ENCODE measurements at places on chromosomes 12 and 14.

- H3K4me1 ChIP-seq, result no peaks in the 10 kb centered on the region
- no peaks in the 10 kb centered on the region for H3K27me3 ChIP-seq
- H3K27ac ChIP-seq, result no peak overlapping the region
- no peaks in the 10 kb centered on the region for H3K36me3 ChIP-seq
These were observed 178.2 kb downstream of the RASSF9 start for GRCh38 chr12:85657836-85658630.

DNA sequence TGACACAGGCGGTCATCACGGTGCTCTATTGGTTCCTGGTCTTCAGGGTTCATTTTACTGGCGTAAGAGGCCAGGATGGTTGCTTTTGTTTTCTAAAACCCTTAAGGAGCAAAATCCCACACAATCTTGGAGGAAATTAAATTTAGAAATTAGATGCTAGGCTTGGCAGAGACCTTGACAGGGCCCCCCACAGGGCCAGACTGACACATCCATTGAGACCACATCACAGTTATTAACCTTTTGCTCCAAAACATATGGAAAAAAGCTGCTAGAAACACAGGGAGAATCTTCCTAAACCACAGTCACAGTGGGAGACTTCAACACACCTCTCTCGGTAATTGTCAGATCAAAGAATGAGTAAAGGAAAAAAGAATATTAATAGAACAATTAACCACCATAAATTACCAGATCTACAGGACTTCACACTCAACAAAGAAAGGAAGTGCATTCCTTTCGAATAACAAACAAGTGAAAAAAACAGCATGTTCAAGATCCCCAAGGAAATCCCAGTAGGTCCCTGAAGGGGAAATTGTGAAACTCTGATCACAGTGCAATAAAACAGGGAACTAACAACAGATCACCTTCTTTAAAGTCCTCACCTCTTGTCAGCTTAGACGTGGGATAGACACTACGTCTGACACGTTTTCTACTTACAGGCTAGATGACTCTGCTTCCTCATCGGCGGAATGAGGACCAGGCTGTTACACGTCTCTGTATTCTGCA lies 40.2 kb upstream of the TMEM179 start:
- H3K36me3 ChIP-seq, result no peaks in the 10 kb centered on the region
- no peak for DNase-seq
- H3K27ac ChIP-seq, result no peak overlapping the region
- no peaks in the 10 kb centered on the region for H3K4me1 ChIP-seq
- H3K4me3 ChIP-seq, result no peak overlapping the region

DNA sequence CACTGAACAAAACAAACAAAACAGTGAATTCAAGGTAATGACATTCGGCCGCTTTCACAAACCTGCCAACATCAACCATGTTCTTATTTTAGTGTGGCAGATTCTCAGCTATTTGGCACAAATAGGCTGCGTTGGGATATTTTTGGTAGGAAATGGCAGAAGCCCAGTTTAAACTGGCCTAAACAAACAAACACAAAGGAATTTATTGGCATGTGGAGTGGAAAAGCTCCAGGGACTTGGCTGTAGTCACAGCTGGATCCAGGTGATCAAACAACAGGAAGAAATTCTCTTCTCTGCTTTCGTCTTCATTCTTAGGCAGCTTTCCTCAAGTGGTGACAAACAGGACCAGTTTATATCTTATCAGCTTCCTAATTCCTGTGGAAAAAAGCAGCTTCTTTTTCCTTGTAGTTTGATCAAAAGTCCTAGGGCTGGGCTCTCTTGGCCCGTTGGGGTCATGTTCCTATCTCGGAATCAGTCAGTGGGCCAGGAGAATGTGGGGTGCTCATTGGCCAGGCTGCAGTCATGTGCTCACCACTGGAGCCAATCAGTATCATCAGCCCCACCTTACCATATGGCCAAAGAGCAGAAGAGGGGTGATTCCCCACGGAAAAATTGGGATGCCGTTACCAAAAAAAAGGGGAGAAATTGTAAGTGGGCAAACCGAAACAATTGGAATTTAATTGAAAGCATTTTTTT lies 22.6 kb downstream of the C12orf75 start:
- H3K27ac ChIP-seq, result peak overlapping the region; percentile 74
- DNase-seq, result no peak
- no peaks in the 10 kb centered on the region for H3K27me3 ChIP-seq
- peaks cover 17% of the 10 kb centered on the region for H3K4me1 ChIP-seq

GRCh38 chr12:46857486-46857885 lies 31.7 kb upstream of the SLC38A4 start:
- no peaks in the 10 kb centered on the region for H3K36me3 ChIP-seq
- H3K27ac ChIP-seq, result no peak overlapping the region
- DNase-seq, result no peak
- no peaks in the 10 kb centered on the region for H3K4me1 ChIP-seq
- no peak overlapping the region for H3K4me3 ChIP-seq

DNA sequence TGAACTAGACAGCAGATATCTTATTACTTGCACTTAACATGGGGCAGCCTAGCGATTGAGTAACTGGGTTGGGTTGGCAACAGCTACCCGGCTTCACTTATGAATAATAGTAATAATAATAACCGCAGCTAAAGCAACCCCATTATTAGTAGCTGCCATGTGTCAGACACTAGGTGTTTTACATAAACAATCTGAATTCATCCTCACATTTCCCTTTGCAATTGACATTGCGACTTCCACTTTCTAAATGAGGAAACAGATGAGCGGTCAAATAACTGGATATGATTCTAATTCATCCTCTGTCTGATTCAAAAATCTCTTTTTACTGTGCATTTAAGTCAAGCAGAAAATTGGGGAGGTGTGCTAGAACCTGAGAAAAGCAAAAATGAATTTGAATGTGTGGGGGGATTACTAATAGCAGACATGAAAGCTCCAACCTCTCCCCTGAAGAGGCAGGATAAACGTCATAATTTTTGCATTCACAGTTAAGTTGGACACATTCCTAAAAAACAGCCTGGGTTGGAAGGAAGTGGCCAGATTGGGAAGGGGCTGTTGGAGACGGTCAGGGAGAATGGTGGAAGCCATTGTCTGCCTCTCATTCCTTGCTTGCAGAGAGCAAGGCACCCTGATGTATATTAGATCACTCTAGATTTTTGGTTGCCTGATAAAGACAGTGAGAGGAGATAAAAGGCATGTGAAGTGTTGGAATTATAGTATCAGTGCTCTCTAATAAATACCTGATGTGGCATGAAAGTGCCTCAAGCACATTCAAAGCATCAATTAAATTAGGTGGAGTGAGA lies 13.1 kb downstream of the EMP1 start:
- no peaks in the 10 kb centered on the region for H3K4me1 ChIP-seq
- no peak overlapping the region for H3K27ac ChIP-seq
- no peak for DNase-seq
- H3K27me3 ChIP-seq, result no peaks in the 10 kb centered on the region

DNA sequence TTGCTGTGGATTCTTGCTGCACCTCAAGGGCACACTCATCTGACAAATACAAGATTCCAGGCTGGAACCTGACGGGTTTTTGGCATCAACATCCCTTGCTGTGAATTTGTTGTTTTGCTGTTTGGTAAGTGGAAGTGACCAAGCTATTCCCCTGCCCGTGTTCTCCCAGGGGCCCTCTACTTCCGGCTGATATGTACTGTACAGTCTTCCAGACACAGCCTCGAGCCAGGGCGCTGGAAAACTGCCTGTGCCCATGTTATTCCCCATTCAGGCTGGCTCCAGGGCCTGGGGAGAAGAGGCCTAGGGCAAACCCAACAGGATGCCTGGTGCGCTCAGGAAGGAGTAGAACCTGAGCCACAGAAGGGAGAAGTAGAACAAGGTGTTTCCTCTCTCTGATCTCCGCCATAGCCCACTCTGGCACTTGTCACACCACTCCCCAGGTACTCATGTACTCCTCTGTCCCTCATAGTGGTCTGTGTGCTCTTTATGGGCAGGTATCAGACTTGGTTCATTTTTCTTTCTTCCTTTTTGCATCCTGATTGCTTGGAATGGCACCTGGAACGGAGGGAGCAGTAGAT lies 67.8 kb upstream of the LTA4H start:
- peak; percentile 63 for DNase-seq
- H3K27me3 ChIP-seq, result no peaks in the 10 kb centered on the region

DNA sequence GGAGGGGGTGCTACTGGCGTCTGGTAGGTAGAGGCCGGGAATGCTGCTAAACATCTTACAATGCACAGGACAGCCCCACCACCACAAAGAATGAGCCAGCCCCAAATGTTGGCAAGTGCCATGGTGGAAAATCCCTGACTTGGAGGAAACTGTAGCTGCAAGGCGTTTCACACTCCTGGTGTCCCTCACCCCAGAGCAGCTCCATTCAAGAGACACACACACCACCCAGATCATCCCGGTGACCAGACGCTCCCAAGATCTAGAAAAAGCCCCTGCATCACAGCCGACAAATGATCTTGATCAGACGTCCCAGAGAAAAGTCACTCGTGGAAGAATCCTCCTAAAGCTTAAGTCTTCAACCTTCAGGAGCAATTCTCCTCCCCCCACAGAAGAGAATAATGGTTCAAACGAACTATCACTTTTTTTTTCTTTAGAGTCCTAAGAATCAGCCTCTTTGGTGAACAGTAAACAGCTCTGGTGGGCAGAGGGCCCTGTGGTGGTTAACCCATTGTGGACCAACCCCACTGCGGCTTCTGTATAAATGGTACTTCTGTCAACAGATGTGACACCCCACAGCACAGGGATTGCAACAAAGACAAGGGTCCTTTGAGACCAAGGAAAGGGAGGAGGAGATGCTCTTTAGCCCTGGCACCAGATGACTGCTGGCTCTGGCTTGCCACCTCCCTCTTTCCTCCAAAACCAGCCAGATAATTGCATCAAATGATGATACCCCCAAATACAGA lies 2.7 kb downstream of the GLTP start:
- peaks cover 4% of the 10 kb centered on the region for H3K4me1 ChIP-seq
- DNase-seq, result no peak
- no peaks in the 10 kb centered on the region for H3K36me3 ChIP-seq
- H3K27ac ChIP-seq, result no peak overlapping the region

DNA sequence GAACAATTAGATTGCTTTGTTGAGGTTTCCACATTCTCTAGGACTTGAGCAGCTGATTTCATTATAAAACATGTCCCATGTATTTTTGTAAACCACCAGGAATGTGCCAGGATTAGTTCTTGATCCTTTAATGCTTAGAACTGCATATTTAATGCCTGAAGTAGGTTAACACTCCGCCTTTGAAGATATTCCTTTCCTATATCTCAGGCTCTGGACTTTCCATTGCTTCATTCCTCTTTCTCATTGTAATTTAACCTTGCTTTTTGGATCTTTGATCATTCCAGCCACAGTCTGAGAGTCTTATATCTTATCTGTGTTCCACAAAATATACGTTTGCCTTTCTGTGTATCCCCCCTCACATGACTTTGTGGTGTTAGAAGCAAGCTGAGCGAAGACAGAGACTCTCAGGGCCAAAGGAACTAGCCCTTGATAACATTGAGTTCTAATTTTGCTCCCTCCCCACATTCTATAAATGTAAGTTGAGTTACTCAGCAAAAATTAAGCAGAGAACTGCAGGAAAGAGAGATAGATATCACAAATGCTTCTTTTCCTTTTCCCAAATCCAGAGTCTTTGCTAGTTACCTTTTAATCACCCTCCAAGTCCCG lies 2.4 kb upstream of the CLEC1B start:
- H3K4me1 ChIP-seq, result no peaks in the 10 kb centered on the region
- H3K27ac ChIP-seq, result no peak overlapping the region

GRCh38 chr14:68969278-68970033 lies 9.6 kb downstream of the ACTN1 start:
- peak overlapping the region; percentile 68 for H3K27ac ChIP-seq
- peaks cover 8% of the 10 kb centered on the region for H3K4me1 ChIP-seq
- no peak for DNase-seq
- H3K36me3 ChIP-seq, result no peaks in the 10 kb centered on the region
- H3K27me3 ChIP-seq, result no peaks in the 10 kb centered on the region
- no peak overlapping the region for H3K4me3 ChIP-seq

GRCh38 chr14:103294091-103294490 lies 39.9 kb upstream of the EIF5 start:
- no peak overlapping the region for H3K27ac ChIP-seq
- no peaks in the 10 kb centered on the region for H3K27me3 ChIP-seq
- H3K4me3 ChIP-seq, result no peak overlapping the region
- no peaks in the 10 kb centered on the region for H3K4me1 ChIP-seq

- no peaks in the 10 kb centered on the region for H3K4me1 ChIP-seq
- no peak overlapping the region for H3K27ac ChIP-seq
- H3K27me3 ChIP-seq, result no peaks in the 10 kb centered on the region
- no peaks in the 10 kb centered on the region for H3K36me3 ChIP-seq
These were observed 120.7 kb downstream of the CRACR2A start for GRCh38 chr12:3632256-3632655.

- H3K4me1 ChIP-seq, result no peaks in the 10 kb centered on the region
- DNase-seq, result no peak
- no peak overlapping the region for H3K4me3 ChIP-seq
- peaks cover 3% of the 10 kb centered on the region for H3K36me3 ChIP-seq
- H3K27me3 ChIP-seq, result no peaks in the 10 kb centered on the region
These were observed 17.4 kb downstream of the ZFYVE21 start for GRCh38 chr14:103732868-103733620.

DNA sequence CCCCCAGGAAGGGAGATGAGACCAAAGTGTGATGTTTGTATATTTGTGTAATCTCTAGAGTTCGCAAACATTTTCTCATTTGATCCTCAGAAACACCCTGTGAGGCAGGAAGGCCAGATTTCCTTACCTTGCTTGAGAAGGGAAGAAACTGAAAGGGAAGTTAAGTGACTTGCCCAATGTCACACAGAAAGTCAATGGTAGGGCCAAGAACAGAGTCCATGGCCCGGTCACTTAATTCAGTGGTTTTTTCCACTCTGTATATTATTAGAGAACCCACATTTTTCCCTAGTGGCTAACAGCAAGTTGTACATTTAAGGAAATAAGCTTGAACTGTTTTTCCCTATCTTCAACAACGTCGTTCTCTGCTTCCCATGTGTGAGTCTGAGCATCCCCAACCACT lies 25.6 kb upstream of the CHPT1 start:
- H3K36me3 ChIP-seq, result no peaks in the 10 kb centered on the region
- H3K4me3 ChIP-seq, result no peak overlapping the region
- no peaks in the 10 kb centered on the region for H3K27me3 ChIP-seq
- DNase-seq, result no peak
- H3K27ac ChIP-seq, result no peak overlapping the region
- no peaks in the 10 kb centered on the region for H3K4me1 ChIP-seq

- H3K4me3 ChIP-seq, result no peak overlapping the region
- peak overlapping the region; percentile 76 for H3K27ac ChIP-seq
- H3K27me3 ChIP-seq, result no peaks in the 10 kb centered on the region
- H3K4me1 ChIP-seq, result no peaks in the 10 kb centered on the region
- DNase-seq, result peak; percentile 98
These were observed 27.0 kb downstream of the RIN3 start for GRCh38 chr14:92540472-92541048.

All from aorta (tissue), 5 donors.